ENCODE measurements at places on chromosomes 7 and 10.

DNA sequence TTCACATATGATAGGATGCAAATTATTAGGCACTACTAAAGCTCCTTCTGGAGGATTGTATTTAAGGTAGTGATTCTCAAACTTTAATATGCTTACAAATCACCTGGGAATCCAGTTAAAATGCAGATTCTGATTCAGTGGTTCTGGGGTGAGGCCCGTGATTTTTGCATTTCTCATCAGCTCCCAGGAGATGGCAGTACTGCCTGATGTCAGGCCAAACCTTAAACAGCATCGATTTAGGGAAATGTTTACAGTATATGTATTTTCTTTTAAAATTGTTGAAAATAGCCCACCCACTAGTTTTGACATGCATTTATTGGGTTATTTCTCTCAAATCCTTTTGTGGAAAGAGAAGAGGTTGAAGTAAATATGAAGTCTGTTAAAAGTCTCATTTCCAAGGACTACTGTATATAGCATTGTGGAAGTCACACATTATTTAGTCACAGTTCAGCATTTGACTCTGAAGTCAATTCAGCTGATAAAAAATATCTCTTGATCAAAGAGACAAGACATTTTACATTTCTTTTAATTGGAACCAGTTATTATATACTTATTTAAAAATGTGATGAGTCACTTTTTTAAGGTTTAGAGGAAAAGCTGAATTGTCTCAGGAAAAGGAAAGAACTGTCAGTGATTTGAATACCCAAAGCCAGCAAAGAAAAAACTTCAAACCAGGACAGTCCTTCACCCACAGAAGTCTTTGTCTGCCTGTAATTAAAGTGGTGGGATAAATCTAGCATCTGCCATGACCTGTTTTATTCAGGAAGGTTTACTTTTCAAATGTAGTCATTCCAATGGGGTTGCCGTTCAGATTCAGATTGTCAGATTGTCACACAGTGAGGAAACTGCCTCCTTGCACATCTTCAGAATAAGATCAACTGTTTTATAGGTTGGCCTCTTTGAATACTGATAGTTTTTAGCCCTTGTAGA is 21.1 kb upstream of the HBP1 start:
- no peak for DNase-seq

DNA sequence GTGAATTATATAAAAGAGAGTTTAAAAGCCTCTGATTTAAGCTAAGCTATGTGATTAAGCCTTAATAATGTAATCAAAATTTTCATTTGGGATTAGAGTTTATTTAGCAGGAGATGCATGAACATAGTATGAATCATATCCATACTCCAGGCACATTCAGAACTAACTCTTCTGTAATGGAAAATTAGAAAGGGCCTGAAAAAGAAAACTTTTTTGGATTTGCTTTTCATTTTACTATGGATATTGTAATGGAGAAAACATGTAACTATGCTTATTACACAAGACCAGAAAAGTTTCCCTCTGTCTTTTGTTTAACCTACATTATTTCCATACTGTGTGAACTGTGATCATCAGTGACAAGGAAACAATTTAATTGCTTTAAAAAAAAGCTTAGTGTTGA is 22.0 kb downstream of the TES start:
- no peak for DNase-seq

DNA sequence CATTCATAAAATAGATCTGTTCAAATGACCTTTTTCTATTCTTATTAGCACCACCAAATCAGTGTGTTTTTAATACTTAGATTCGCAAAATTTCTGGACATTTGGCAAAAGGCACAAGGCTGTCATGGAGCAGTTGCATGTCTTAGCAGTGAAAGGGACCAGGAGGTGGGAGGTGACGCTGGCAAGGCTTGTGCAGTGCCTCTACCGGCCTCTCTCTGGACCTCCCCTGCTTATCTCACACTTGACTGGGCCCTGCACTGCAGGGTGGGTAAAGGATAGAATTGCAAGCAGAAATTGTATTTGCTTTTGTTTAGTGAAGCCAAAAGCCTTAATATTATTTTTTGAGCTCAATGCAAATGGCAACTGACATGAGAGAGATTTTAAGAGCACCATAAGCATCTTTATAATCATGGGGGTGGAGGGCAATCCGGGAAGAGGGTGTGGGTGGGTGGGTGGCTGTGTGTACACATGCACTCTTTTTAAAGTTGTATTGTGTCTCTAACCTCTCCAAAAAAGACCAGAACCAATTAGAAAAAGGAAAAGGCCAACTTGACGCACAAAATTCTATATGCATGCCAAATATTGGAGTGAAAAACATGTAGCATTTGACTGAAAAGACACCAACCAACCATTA is 106.3 kb downstream of the WNT2 start:
- DNase-seq, result no peak

GRCh38 chr10:99520847-99521764 is 11.6 kb upstream of the NKX2-3 start:
- DNase-seq, result no peak

GRCh38 chr7:28155019-28155660 is 25.5 kb downstream of the JAZF1 start:
- no peak for DNase-seq

DNA sequence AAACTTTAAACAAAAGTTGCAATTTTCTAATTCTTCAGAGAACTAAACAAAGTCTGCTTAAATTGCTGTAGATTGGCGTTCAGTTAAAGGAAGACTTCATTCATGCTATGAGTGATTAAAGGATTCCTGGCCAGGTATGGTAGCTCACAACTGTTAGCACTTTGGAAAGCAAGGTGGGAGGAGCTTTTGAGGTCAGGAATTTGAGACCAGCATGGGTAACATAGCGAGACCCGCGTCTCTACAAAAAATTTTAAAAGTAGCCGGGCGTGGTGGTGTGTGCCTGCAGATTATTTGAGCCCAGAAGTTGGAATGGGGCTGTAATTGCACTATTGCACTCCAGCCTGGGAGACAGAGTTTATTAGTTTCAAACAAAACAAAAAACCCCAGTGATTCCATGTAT is 13.5 kb upstream of the SCRN1 start:
- DNase-seq, result no peak

DNA sequence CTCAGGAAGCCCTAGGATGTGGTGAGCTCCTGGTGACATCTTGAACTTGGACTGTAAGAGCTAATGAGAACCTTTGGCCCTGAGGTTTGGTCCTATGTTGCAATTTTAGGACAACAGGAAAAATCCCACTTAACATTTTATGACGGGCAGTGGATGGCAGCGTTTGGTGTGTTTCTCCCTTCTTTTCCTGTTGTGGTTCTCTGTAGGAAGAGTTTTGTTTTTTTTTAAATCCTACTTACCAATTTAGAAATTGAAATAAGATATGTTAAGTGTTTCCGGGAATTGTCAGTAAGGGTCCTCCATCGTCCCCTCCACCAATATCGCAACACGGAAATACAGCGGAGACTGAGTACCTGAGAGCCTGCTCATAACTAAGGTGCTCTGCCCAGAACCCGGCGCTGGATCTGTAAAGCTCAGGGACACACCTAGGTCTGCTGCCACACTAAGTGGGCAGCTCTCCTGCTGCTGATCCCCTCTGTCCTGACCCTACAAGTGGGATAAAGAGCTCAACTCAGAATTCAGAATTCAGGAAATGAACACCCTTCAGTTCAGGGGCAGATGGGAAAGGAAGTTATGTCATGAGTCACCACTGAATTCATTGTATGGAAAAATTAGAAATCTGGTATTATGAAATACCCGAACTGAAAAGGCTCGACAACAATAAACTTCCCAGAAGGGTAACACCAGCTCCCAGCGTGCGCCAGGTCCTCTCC is 9.1 kb upstream of the PROSER2 start:
- DNase-seq, result no peak

DNA sequence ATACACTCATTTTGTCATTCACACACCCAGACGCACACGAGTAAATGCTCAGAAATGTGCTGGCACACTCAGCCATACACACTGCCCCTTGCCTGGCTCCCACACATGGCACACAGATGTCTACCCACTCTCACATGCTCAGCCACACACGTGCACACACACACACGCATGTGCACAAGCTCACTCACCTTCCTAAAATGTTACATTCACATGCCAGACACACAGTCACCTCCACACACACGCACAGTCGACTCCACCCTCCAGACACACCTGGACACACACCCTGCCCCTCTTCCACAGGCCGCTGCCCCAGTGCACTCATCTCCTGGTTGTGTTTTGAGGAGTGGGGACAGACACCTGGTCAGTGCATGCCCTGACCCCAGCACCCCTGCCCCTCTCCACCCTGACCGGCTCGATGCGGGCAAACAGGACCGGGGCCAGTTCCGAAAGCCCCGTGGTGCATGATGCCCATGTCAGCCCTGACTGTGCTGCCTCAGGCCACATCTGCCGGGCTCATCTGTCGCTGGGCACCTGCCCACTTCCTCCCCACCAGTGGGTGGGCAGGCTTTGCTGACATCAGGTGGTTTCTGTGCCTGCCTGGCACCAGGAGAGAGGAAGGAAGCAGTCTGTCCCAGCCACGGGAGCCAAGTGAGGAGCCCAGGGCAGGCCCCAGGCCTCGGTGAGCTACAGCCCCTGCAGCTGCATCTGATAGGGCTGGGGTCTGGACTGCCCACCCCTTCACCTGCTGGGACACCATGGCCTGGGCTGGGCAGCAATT is 84.9 kb upstream of the ZNF716 start:
- DNase-seq, result no peak

DNA sequence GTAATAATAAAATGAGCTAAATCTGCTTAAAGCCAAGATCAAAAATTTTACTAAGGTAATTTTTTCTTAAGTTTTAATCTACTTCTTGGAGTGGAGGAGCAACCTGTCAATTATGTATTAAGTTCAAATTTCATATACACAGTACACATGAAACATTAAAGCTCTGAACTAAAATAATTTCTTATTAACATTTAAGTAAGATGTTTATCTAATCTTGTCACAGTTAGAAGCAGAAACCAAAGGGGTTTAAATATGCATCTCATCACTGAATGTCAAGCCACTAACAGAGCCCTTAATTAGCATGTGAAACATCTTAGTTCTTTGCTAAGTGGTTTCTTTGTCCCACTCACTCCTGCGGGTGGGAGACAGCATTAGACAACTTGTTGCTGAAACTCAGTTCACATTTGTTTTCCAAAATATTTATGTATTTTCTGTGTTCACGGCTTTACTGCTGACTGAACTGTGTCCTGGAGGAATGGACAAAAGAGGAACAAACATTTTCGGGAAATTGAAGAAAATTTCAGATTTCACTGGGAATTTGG is 130.9 kb upstream of the MBL2 start:
- DNase-seq, result no peak

- DNase-seq, result no peak
Measured at GRCh38 chr7:44331682-44332081, 6.3 kb upstream of the CAMK2B start.

DNA sequence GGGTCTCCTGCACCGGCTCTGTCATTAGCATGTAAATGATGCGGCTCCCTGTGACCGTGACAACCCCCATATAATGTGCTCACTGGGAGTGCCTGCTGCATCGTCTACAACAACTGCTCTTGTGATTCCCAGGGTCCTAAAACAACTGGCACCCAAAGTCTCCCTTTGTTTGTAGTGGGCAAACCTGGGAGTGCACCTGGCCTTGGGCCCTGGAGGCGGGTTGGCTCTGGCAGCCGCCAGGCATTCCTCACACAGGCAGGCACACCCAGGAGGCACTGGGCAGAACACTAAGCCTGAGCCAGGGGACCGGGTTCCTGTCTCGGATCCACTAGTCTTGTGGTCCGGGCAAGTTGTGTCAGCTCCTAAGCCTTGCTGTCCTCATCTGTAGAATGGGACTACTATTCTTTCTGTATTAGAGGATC is 115.5 kb upstream of the GPR26 start:
- DNase-seq, result no peak

DNA sequence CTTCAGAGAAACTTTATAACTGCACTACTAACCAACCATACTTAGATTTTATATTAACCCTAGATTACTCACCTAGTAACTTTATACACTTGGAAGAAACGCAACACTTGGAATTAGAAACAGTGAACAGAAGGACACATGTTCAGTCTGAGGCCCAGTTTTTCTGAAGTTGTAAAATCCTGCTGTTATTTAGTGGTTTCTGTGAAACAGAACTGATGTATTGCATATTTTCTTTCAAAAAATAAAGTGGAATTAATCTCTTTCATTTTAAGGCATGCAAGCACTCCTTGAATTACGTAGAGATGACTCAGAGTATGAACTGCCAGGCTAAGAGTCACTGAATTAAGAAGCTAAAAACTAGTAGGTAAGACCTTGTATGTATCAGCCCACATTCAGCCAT is 215.8 kb downstream of the SKAP2 start:
- DNase-seq, result no peak

- DNase-seq, result no peak
Measured at GRCh38 chr7:33038639-33039038, 23.9 kb downstream of the NT5C3A start.

GRCh38 chr7:108723381-108723814 is 153.7 kb downstream of the DNAJB9 start:
- DNase-seq, result no peak

DNA sequence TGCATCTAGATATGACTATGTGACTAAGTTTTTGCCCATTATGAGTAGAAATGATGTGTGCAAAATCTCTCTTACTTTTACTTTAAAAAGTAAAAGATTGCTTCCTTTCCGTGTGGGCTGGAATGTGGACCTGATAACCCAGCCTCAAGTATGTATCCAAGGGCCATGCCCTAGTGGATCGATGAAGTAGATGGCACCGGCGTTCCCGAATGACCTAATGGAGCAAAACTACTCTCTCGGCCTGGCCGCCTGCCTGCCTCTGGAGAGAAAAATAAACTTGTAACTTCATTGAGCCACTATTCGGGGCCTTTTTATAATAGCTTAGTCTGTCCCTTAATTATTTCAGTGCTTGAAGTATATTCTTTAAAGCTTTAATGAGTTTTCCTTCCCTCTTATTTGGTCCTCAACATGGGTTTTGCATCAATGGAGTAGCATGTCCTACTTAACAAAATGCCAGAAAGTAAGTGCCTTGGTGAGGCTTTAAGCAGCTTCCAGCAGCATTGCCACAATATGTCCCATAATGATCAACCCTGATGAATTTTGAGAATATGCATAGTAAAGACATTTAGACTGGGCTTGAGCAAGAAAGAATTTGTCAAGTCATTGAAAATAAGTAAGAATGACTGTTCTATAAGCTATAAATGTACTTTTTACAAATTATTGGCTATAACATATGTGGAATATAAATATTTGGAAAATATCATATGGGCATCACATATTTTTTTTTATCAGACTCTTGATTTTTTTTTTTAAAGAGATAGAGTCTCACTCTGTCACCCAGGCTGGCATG is 61.4 kb downstream of the PLXDC2 start:
- DNase-seq, result no peak

DNA sequence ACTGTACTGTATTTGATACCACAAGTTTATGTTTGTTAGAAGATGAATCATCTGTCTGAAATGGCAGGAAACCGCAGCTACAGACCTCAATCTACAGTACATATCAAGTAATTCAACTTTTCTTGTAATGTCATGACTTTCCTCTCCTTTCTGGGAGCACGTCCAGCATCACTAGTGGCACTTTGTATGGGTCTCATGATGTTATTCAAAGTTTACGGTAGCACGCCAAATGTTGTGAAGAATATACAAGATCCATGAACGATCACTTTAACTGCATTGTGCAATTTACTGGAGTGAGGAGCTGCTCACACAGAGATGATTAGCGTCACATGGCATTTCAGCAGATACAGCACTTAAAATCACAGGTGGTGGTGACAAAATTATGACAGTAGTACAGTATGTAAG is 257.8 kb upstream of the GNAI1 start:
- DNase-seq, result no peak

GRCh38 chr7:157667261-157667660 is 330.5 kb downstream of the DNAJB6 start:
- no peak for DNase-seq

- DNase-seq, result no peak
Measured at GRCh38 chr10:132802048-132802447, 16.1 kb upstream of the NKX6-2 start.

GRCh38 chr10:94607111-94607510 is 61.5 kb downstream of the HELLS start:
- no peak for DNase-seq
